ENCODE measurements at places on chromosomes 2 and 18.

- no peak for DNase-seq
Observed at GRCh38 chr2:239167766-239168444, 232.9 kb downstream of the HDAC4 start.

DNA sequence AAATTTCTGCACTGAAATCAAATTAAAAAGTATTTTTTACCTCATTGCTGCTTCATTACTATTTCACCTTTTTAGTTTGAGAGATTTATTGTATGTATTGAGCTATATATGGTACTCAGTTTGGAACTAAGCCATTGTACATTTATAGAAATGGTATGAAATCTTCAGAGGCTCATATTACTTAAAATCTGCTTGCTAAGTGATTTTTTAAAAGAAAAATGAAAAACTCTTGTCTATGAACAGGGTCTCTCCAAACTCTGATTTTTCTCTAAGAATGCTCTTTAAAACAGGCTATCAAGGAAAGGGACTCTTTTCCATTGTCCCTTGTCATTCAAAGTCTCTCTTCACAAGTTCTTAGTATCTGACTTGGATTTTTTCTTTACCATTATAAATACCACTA is 31.8 kb downstream of the C1D start:
- DNase-seq: peak; percentile 31

DNA sequence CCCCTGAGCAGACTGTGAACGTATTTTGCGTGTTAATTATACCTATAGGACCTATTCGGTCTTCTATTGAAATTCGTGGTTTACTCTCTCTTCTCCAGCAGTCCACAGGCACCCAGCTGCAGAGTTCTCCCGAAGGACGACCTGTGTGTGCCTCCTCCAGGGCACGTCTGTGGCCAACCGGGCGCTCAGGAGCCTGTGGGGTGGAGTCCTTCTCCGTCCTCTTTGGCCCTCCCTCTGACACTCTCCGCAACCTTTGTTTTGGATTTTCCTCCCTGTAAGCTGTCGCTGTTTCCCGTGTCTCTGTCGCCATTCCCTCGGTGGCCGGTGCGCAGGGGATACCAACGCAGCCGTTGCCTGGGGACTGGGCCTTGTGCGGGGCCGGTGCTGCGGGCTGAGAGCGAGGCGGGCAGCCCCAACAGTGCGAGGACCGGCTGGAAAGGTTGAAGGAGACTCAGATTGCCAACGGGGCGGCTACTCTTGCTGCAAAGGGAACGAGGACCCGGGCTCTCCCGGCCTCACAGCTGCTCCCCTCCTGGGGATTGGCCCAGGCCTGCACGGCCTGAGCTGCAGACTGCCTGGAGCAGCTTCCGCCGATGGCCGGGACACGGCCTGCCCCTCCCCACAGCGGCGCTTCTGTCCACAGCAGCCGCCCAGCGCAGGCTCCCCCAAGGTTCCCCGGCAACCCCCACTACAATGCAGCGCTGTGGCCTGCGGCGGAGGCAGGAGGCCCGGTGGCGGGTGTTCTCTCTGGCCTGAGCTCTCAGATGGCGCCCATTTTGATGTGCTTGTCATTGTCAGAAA is 221.0 kb downstream of the MTX2 start:
- DNase-seq: peak; percentile 75

DNA sequence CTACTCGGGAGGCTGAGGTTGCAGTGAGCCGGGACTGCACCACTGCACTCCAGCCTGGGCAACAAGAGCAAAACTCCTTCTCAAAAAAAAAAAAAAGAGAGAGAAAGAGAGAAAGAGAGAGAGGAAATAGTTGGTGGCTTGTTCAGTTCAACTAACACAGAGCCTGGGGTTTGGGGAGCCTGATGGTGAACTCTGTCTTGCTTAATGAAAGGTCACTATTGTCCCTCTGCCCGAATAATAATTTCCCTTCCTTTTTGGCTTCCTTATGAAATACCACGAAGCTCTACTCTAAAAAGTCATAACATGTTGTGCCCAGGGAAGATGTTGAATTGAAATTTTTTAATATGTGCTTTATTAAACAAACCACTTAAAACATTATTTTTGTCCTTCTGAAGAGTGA is 17.3 kb downstream of the BCL2 start:
- no peak for DNase-seq

DNA sequence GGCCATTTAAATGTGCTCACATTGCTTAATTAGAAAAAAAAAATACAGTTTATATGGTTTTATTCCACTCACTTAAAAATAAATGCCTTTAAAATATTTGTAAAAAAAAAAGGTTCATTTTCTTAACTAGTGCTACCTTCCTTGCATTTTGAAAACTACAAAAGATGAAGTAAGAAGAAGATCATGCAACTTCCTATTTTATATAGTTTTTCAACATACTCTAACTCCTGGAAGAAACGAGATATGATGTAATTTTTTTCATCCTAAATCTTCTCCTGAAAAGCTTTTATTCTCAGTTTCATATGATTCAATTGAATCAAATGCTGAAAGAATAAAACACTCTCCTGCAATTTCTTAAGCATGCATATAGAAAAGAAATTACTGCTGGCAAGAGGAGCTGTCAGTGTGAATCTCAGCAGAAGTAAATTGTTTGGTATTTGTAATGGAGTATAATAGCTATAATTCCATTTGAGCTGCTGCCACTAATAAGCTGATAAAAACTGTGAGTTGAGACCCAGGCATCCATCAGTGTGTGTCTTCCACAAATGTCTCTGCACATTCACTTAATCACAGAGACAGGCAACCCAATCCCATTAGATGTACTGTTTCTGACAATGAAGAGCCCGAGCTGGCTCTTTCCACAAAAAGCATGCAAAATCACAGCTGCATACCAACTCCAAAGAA is 3.7 kb downstream of the FTCDNL1 start:
- DNase-seq: no peak

DNA sequence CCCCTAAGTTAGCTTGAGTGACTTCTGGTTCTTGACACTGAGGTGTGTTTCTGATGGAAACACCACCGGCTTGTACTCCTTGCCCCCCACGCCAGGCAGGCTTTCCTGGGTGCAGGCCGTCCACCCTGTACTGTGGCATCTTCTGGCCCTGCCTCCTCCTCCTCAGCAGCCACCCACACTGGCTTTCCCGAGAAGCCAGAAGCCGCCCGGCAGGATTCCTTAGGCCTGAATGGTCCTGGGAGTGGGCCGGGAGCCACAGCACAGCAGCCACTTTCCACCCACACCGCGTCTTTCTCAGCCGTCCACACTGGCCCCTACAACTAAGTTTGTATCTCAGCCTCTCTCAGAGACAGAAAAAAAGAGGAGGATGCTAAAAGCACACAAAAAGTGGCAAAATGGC is 2.1 kb upstream of the HSBP1L1 start:
- no peak for DNase-seq

DNA sequence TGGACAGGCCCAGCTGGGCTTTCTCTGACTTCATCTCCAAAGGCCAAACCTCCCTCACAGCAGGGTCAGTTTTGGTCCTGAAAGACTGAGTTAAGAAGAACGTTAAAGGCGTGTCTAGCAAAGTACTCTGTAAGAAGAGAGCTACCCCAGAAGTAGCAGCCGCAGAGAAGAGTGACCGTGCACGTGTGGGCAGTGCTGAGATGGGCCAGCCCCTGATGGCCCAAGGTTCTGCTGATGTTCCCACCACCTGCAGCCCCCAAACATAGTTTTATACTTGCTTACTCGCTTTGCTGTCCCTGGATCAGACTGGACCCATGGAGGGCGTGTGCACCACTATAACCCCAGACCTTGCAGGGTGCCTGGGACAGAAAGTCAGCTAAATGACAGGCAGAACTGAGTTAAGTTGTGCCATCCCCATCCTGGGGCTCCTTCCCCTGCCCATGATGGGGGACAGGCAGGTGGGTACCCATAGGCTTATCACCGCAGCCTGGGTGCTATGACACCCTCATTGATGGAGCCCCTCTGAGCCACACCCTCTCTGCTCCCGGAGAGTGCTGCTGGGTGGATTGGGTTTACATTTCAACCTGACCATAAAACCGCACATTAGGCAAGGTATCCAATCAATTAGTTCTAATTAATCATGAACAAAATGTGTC is 367.3 kb upstream of the HS6ST1 start:
- no peak for DNase-seq

GRCh38 chr18:8460748-8461147 is 148.5 kb upstream of the RAB12 start:
- DNase-seq: no peak

- DNase-seq: no peak
Observed at GRCh38 chr2:37211212-37211611, 14.9 kb downstream of the CEBPZOS start.

DNA sequence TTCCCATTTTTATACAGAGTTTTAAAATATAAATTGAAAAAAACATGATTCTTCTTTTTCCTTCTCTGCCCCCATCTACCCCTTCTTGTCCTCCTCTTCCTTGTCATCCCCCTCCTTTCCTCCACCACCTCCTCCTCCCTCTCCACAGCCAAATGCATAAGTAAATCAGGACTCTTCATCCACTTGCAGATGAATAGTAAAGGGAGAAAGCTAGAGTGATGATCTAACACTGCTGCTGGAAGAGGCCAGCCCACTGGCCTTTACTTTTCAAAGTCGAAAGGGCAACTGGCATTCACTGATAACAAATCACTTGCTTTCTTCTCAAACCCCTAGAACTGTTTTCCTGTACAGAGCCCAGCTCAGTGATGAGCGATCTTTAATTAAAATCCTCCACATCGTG is 205.8 kb downstream of the PDE1A start:
- DNase-seq: no peak

DNA sequence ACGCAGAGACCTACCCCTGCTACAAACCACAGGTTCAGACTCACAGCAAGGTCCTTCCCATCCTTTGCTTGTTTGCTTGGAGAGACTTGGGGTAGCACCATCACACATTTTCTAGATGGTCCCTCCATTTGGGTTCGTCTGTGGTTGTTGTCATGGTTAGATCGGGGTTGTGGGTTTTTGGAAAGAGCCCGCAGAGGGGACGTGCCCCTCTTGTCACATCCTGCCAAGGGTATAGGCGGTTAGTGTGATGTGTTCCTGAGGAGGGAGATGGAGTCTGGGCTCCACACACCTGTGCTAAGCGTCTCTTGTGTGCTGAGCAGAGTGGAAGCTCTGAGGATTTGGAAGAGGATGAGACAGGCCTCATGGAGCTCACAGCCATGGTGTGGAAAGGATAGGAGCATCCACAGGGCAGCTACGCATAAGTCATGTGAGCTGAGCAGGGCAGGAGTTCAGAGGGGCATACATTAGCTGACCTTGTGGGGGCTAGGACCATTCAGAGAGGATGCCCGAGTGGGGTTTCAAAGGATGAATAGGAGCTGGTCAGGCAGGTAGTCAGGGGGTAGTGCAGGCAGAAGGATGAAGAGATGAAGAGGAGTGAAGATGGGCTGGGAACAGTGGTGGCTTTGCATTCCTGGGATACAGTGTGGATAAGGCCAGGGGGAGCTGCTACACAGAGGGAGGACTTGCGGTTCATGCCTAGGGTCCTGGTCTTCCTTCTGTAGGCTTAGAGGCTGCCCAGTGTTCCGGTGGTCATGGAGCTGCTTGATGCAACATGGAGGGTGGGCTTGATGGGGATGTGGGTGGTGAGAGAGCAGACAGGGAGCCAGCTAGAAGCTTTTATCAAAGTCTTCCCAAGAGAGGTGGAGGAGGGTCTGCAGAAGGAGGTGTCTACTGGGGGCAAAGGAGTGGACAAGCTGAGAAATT is 62.9 kb downstream of the ACKR3 start:
- DNase-seq: no peak

- peak; percentile 31 for DNase-seq
Observed at GRCh38 chr2:17813010-17813741, 3.1 kb upstream of the MSGN1 start.

DNA sequence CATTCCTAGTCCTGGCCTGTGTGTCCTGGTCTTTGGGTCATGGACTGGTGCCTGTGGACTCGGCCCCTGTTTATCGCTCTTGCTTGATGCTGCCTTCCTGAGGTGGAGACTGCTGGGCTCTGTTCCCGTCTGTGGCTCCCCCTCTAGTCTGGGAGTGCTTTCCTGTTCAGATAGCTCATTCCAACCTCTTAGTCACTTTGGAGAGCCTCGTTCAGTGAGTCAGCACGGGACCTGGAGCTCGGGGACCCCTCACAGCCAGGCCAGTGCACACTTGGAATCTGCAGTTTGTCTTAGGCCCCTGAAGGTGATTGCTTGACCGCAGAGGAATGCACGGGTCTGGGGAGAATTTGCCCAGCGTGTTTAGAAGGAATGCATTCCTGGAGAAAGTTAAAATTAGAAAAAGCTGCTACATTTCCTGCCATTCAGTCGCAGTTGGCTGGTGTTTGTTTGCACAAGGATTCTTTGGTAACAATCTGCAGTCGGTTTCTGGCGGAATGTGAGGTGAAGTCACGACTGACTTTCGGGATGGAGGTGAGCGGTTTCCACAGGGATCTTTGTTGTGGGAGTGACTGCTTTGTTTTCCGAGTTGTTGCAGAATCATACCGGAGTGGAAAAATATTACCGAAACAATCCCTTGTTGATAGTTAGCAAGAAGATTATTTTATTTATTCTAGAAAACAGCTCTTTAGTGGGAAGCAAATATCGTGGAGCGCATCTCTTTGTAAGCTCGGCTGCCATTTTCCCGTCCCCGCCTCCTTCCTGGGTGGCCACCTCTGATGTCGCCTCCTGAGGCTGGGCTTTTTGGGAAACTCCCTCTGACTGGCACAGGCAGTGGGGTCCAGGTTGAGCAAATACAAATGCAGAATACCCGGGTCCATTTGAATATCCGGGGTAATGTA is 29.6 kb downstream of the SH3BP4 start:
- DNase-seq: peak; percentile 100
